ENCODE measurements at places on chromosomes 4 and X.

- no peak for DNase-seq
Measured at GRCh38 chr4:137310166-137310565, 222.1 kb downstream of the PCDH18 start.

DNA sequence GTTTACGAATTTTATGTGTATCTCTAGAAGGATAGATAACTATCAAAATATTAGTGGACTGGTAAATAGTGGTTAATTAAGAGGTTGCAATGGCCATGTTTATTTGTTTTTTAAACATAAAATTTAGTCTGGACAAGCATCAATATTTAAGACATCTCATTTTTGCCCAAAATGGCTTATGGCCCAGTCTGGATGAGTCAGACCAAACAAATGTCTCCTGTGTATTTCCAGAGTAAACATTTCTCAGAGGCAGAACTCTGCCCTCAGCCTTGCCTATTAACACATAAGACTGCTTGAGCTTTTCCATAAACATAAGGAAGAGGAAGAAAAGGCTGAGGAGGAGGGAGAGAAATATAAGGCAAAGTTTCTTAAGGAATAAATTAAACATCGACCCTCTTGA is 277.1 kb upstream of the DIAPH2 start:
- no peak for DNase-seq

- no peak for DNase-seq
Measured at GRCh38 chr4:146916479-146917076, 29.1 kb downstream of the TTC29 start.

DNA sequence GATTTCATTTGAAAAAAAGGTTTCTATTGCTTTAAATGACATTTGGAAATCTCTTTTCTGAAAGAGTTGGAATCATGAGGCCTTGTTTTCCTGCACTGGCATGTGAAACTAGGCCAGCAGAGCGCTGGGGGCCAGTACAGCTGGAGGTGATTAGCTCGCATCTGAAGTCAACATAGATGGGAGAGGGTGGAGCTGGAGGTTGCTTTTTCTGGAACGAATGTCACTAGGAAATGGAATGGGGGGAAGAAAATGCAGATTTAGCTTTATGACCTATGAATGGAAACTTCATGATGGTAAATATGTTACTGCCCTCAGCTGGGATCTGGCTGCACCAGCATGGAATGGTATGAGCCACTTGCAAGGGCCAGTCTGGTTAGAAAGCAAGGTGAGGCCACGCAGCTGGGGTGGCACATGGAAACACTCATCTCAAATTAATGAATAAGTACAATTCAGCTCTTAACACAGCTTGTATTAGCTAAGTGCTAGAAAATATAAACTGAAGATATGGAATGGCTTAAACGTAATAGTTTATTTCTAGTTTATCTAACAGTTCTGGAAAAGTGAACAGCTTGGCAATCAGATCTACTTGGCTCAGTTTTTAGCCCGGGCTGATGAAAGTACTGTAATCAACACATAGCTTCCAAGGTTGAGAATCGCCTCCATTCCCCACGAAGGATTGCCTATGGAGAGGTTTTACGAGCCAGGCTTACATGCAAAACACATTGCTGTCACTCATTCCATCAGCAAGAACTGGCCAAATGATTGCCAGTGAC is 32.5 kb downstream of the SLC10A6 start:
- no peak for DNase-seq

DNA sequence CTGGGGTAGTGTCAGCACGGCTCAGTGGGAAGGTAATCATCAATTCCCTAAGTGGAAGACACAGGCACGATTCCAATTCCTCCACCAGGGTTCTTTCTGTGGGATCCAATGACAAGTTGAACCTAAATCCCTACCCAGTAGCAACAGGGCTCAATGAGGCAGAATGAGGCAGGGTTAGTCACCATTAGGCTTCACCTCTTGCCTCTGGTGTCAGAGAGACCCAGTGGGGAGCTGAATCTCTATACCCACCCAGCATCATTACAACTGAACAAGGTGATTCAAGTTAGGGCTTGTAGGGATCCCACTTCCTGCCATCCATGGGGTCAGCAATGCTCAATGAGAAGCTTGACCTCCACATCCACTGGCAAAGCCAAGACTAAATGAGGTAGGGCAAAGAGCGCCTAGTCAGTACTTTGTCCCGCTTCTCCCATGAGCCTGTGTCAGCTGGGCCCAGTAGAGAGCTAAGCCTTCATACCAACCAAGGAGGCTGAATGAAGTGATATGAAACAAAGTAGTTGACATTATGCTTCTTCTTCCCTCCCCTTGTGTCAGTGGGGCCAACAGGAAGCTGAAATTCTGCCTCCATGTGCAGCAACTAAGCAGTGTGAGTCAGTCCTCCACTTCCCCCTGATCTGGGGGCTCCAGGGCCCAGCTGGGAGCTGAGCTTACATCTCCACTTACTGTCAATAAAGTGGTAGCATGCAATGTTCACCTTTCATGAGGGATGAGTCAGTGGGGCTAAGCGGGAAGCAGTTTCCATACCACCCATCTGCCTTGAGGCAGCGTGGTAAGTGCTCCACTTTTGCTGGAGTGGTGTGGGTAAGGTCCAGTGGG is 36.4 kb upstream of the RBM41 start:
- DNase-seq: no peak

- DNase-seq: no peak
Measured at GRCh38 chr4:163273922-163274321, 58.5 kb downstream of the NPY1R start.

- no peak for DNase-seq
Measured at GRCh38 chr4:81874661-81875515, 403.2 kb upstream of the RASGEF1B start.

Measured in activated CD8-positive, alpha-beta memory T cell treated with anti-CD3 and anti-CD28 coated beads for 24 hours (primary cell).